Hepatocyte (in vitro differentiated cells): ENCODE measurements at places on chromosomes 5 and 9. TPM values are rescaled to one million over a fixed set of nuclear protein-coding genes. Genes with fewer than 3 reads are reported as not detected.

GRCh38 chr5:96920744-96921355, 15.0 kb upstream of the LNPEP start:
- no peaks in the 10 kb centered on the region for H3K4me1 ChIP-seq
- no peaks in the 10 kb centered on the region for H3K27me3 ChIP-seq
- H3K36me3 ChIP-seq: no peaks in the 10 kb centered on the region
- H3K27ac ChIP-seq: no peak overlapping the region
- no peak for DNase-seq
- no peak overlapping the region for H3K4me3 ChIP-seq

DNA sequence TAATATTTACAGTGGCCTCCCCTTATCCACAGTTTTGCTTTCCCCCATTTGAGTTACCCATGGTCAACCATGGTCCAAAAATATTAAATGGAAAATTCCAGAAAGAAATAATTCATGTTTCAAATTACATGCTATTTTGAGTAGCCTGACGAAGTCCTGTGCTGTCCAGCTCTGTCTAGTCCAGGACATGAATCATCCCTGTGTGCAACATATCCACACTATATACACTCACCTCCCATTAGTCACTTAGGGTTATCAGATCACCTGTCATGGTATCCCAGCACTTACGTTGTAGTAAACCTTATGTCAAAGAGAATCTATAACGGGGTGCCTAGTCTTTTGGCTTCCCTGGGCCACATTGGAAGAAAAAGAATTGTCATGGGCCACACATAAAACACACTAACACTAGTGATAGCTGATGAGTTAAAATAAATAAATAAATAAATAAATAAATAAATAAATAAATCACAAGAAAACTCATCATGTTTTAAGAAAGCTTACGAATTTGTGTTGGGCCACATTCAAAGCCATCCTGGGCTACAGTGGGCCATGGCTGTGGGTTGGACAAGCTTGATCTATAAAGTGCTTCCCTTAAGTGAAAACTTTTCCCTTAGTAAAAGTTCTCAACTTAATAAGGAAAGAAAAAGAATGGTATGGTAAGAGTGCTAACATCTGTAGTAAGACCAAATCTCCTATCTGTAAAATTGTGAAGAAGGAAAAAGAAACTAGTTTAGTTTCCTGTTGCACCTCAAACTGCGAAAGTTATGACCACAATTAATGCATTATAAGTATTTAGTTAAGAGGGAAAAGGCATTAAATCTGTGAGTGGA, 15.9 kb upstream of the OMD start:
- H3K27me3 ChIP-seq: no peaks in the 10 kb centered on the region
- H3K4me1 ChIP-seq: no peaks in the 10 kb centered on the region
- no peaks in the 10 kb centered on the region for H3K36me3 ChIP-seq
- DNase-seq: no peak
- no peak overlapping the region for H3K4me3 ChIP-seq

- H3K36me3 ChIP-seq: no peaks in the 10 kb centered on the region
- no peak overlapping the region for H3K4me3 ChIP-seq
- no peak overlapping the region for H3K27ac ChIP-seq
- no peaks in the 10 kb centered on the region for H3K4me1 ChIP-seq
Measured at GRCh38 chr5:72878854-72879253, 62.4 kb downstream of the TNPO1 start.

DNA sequence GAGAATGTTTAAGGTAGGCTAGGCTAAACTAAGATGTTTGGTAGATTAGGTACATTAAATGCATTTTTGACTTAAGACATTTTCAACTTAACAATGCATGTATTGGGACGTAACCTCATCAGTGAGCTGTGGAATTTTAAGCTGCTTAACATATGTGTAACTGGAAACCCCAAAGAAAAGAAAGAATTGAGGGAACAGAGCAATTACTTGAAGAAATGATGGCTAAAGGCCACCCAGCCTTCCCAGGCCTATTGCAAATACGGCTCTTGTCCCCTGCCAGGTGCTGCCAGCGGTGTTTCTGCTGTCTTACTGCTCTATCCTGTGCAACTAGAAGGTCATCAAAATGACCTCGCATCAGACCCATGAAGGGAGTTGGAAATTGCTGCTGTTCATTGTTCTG, 52.0 kb downstream of the RICTOR start:
- no peaks in the 10 kb centered on the region for H3K36me3 ChIP-seq
- no peaks in the 10 kb centered on the region for H3K27me3 ChIP-seq
- no peak overlapping the region for H3K27ac ChIP-seq
- no peaks in the 10 kb centered on the region for H3K4me1 ChIP-seq
- no peak overlapping the region for H3K4me3 ChIP-seq
- DNase-seq: no peak

GRCh38 chr9:124347968-124348358, 67.3 kb downstream of the PSMB7 start:
- no peaks in the 10 kb centered on the region for H3K27me3 ChIP-seq
- H3K36me3 ChIP-seq: no peaks in the 10 kb centered on the region
- H3K4me1 ChIP-seq: no peaks in the 10 kb centered on the region
- H3K4me3 ChIP-seq: no peak overlapping the region

DNA sequence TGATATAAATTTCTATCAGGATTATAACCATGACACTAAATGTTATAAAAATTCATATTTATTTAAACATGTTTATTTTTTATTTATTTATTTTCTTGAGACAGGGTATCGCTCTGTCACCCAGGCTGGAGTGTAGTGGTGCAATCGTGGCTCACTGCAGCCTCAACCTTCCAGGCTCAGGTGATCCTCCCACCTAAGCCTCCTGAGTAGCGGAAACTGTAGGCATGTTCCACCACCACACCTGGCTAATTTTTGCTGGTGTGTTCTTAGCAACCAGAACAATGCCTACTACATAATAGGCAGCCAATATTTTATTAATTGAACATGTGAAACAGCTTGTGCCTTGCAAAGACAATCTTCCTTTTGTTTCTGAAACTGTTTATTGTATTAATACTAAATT, 6.5 kb upstream of the PTBP3 start:
- H3K27me3 ChIP-seq: no peaks in the 10 kb centered on the region
- H3K4me1 ChIP-seq: peaks cover 13% of the 10 kb centered on the region
- H3K4me3 ChIP-seq: no peak overlapping the region
- no peaks in the 10 kb centered on the region for H3K36me3 ChIP-seq

DNA sequence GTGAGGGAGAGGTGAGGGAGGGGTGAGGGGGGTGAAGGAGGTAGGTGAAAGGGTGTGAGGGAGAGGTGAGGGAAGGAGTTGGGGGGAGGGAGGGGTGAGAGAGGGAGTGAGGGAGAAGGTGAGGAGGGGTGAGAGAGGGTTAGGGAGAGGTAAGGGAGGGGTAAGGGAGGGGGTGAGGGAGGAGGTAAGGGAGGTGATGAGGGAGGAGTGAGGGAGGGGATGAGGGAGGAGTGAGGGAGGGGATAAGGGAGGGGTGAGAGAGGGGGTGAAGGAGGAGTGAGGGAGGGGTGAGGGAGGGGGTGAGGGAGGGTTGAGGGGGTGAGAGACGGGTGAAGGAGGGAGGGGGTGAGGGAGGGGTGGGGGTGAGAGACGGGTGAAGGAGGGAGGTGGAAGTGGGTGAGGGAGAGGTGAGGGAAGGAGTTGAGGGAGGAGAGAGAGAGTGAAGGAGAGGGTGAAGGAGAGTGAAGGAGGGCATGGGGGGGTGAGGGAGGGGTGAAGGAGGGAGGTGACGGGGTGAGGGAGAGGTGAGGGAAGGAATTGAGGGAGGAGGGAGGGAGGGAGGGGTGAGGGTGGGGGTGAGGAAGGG, 18.5 kb downstream of the NINJ1 start:
- no peaks in the 10 kb centered on the region for H3K36me3 ChIP-seq
- no peak overlapping the region for H3K27ac ChIP-seq
- H3K4me3 ChIP-seq: no peak overlapping the region
- H3K27me3 ChIP-seq: no peaks in the 10 kb centered on the region
- DNase-seq: no peak

DNA sequence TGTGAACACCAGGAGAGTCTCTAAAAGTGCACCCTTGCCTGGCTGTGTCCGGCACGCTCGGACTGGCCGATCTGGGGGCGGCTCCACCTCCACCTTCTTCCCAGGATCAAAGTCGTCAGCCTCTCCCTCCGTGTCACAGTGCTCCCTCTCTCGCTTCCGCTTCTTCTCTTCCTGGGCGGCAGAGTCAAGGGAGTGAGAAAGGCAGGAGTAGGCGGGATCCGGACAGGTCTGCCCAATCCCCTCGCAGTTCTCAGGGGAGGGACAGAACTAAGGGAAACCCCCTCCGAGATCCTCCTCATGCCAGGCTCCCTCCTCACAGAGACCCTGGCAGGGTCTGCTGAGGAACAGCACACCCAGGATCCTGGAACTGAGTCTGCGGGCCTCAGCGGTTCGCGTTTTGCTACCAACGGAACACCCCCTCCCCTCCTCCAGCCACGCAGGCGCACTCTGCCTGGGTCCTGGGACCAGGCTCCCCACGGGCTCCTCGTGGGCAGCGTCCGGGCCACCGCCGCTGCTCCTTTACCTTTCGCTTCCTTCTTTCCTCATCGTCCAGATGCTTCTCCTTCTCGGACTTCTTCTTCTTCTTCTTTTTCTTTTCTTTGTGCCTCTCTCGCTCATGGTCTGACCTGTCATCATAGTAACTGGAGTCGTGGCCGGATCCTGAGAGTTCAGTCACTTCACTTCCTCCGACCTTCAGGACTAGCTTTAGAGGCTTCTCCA, 1.3 kb downstream of the BRD9 start:
- H3K4me1 ChIP-seq: peaks cover 10% of the 10 kb centered on the region
- no peaks in the 10 kb centered on the region for H3K36me3 ChIP-seq
- H3K4me3 ChIP-seq: peak overlapping the region; percentile 85
- no peak for DNase-seq
- H3K27ac ChIP-seq: peak overlapping the region; percentile 99

DNA sequence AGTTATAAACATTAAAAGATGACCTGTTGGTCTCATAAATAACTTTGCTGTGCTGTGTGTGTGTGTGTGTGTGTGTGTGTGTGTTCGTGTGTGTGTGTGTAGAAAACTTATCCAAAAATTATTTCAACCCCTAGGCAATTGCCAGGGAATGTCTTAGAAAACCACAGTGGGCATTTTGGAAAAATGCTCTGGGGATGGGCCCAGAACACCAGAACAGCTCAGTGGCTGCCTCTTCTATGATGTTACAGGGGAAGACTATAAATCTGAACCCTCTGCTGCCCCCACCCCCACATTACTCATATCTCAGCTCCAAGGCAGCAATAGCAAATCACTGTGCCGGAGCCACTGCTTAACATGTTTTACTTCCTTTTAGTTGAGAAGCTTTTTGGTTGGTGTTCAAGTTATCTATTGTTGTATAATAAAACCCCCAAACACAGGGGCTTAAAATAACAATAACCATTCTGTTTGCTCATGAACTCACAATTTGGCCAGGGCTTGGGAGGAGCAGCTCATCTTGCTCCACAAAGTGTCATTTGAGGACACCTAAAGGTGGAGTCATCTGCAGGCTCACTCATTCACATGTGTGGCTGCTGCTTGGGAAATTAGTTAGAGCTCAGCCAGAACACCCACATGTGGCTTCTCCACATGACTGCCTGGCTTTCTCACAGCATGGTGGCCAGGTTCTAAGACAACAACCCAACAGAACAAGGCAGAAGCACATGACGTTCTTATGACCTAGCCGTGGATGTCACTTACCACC, 40.4 kb downstream of the ACTBL2 start:
- H3K4me3 ChIP-seq: no peak overlapping the region
- no peaks in the 10 kb centered on the region for H3K27me3 ChIP-seq
- peak; percentile 42 for DNase-seq
- H3K4me1 ChIP-seq: peaks cover 21% of the 10 kb centered on the region
- H3K36me3 ChIP-seq: no peaks in the 10 kb centered on the region
- H3K27ac ChIP-seq: peak overlapping the region; percentile 63

GRCh38 chr5:14676320-14676719, 11.8 kb downstream of the OTULIN start:
- H3K4me1 ChIP-seq: no peaks in the 10 kb centered on the region
- no peak overlapping the region for H3K4me3 ChIP-seq
- no peaks in the 10 kb centered on the region for H3K36me3 ChIP-seq
- DNase-seq: no peak

- H3K27me3 ChIP-seq: no peaks in the 10 kb centered on the region
- no peak overlapping the region for H3K4me3 ChIP-seq
- DNase-seq: peak; percentile 25
Measured at GRCh38 chr5:128736553-128736952, 198.5 kb upstream of the FBN2 start.

DNA sequence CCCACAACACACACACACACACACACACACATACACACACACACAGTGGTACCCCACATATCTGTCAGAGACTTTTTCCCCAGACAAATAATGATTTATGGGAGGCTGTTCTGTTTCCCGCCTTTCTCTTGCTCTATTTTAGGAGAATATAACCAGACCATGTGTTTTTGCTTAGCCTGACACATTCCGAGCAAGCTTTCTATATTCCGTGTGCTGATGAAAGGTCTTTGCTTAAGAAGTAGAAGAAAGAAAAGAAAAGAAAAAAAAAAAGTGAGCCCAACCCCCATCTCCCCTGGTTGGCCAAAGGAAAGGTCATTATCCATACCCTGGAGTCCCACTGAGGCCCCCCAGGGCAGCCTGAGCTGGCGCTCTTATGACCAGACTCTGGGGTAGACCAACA, 338.6 kb downstream of the SLIT3 start:
- DNase-seq: no peak
- H3K4me1 ChIP-seq: peaks cover 9% of the 10 kb centered on the region
- no peak overlapping the region for H3K27ac ChIP-seq
- H3K4me3 ChIP-seq: no peak overlapping the region
- H3K27me3 ChIP-seq: no peaks in the 10 kb centered on the region

DNA sequence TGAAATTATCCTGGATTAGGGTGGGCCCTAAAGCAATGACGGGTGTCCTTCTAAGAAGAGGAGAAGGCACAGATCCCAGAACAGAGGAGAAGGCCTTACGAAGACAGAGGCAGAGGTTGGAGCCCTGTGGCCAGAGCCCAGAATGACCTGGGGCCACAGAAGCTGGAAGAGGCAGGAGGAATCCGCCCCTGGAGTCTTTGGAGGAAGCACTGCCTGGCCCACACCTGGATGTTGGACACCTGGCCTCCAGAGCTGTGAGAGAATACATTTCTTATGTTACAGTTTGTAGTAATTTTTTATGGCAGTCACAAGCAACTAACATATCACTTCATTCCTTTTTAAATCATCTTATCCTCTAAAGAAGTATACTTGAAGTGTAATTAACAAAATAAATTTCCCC, 8.5 kb downstream of the MRPL36 start:
- H3K27ac ChIP-seq: no peak overlapping the region
- no peak overlapping the region for H3K4me3 ChIP-seq
- DNase-seq: no peak
- no peaks in the 10 kb centered on the region for H3K4me1 ChIP-seq
- no peaks in the 10 kb centered on the region for H3K27me3 ChIP-seq

GRCh38 chr9:22214021-22214420, 204.9 kb upstream of the CDKN2B start:
- no peak overlapping the region for H3K27ac ChIP-seq
- no peak overlapping the region for H3K4me3 ChIP-seq
- no peaks in the 10 kb centered on the region for H3K27me3 ChIP-seq
- no peaks in the 10 kb centered on the region for H3K36me3 ChIP-seq
- peaks cover 4% of the 10 kb centered on the region for H3K4me1 ChIP-seq
- no peak for DNase-seq

- no peaks in the 10 kb centered on the region for H3K36me3 ChIP-seq
- H3K4me3 ChIP-seq: no peak overlapping the region
- peaks cover 5% of the 10 kb centered on the region for H3K27me3 ChIP-seq
- DNase-seq: no peak
Measured at GRCh38 chr5:9834871-9835770, 205.0 kb upstream of the TAS2R1 start.

Gene ASPN
- total RNA-seq: 33.6 and 35.3 TPM in 2 replicates

Gene C1QTNF2
- total RNA-seq: 1.1 and 3.0 TPM in 2 replicates

Gene CDH10
- 4.9 and 8.9 TPM in 2 replicates for total RNA-seq

Gene GLIPR2
- total RNA-seq: 9.8 and 14.1 TPM in 2 replicates

Gene FREM1
- 27.7 and 36.1 TPM in 2 replicates for total RNA-seq

Gene SLCO6A1
- total RNA-seq: 0.52 and 1.2 TPM in 2 replicates

Gene GFI1B
- 0.10 TPM in 1 of 2 replicates, not detected in the other for total RNA-seq

Gene PDGFRB
- total RNA-seq: 36.8 and 55.1 TPM in 2 replicates

Gene FAM151B
- 2.7 and 5.3 TPM in 2 replicates for total RNA-seq

Gene IFNB1
- total RNA-seq: not detected in 2 replicates

Gene PTPDC1
- total RNA-seq: 7.2 and 7.5 TPM in 2 replicates

Gene ETF1
- total RNA-seq: 90.5 and 93.3 TPM in 2 replicates

Gene TTLL11
- 6.8 and 7.6 TPM in 2 replicates for total RNA-seq

Gene ADCY2
- 8.4 and 8.5 TPM in 2 replicates for total RNA-seq
